ENCODE measurements at places on chromosomes 2 and 18. TPM values are rescaled to one million over a fixed set of nuclear protein-coding genes. Genes with fewer than 3 reads are reported as not detected.

Gene PLCL1
- total RNA-seq, result 1.6 TPM

GRCh38 chr2:214322662-214323061 is 88.2 kb upstream of the VWC2L start:
- no peak for DNase-seq

DNA sequence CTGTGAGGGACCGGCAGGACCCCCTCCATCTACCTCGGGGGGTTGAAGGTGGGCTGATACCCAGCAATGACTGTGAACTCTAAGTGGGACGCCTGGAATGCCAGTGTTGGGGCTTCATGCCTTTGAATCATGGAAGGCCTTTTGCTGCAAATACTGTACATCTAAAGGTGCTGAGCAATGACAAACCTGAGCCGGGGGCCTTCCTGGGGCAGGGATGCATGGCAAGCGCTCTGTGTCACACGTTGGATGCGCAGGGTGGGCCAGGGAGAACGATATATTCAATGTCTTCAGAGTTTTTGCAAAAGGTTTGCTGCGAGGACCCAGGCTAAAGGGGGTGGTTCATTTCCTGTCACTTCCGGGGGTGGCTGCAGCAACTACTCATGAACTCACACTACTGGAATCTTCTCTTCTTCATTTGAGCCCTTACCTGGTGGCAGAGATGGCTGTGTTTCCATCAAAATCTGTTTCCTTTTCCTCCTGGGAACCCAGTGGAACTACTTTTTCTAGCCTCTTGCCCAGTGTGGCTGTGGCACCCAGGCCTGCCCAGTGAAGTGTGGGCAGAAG is 24.1 kb upstream of the INHBB start:
- DNase-seq, result no peak

- DNase-seq, result peak; percentile 41
Observed at GRCh38 chr2:231926761-231927565, 767 bp upstream of the NPPC start.

DNA sequence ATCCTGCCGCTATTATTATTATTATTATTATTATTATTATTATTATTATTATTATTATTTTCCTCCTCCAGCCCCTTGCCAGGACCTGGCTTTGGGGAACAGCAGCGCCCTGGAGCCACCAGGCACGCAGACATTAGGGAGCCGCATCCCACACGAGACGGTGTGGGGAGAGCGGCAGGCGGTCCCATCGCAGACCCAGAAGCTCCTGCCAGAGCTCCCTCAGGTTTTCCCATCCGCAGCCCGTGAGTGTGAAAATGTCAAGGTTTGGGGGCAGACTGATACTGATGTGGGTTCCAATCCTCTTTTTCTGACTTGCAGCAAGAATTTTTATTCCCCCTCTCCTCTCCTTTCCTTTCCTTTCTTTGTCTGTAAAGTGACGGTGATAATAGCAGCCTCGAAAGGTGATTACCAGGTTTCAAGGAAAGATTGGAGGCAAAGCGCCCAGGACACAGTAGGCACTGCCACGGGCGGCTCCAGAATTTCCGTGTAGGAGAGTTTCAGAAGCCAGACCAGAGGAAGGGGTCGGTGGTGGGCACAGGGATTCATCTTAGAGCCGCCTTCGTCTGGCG is 816 bp downstream of the SCTR start:
- DNase-seq, result no peak

DNA sequence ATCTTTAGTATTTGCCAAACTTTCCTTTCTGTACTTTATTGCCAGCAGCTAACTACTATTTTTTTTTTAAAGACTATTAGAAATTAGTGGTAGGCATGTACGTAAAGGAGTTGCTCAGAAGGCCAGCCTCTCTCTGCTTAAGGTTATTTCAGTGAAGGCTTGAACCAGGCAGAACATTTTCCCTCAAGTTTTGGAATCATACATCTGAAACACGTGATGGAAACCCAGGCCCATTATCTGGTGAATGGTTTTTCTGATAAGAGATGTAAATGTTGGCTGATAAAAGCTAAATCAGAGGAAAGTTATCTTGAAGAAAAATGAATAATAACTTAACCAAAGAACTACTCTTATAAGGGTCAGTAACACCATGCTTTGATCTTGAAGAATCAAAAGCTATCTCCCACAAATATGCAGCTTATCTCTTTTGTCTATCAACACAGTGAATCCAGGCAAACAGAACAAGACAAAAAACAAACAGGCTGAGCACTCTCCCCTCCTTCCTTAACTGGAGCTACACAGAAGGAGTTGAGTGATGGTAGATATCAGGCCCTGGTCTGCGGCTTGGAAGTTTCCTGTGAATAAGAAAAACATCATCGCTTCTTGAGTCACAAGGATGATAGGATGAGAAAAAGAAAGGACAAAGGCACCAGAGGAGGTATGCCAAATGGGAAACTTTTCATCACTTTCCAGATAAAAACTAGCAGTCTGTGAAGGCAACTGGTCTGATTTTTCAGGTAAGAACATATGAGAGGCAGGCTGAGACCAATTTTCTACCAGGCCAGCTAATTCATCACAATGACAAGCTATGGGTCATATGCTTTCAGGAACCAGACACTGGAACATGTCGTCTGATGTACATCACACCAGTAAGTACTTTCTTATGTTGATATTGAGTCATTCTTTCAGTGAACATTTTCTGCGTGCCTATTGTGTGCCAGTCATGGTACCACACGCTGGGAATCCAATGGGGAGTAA is 88.4 kb upstream of the STK17B start:
- no peak for DNase-seq

GRCh38 chr2:23509596-23510292 is 124.8 kb downstream of the KLHL29 start:
- no peak for DNase-seq

DNA sequence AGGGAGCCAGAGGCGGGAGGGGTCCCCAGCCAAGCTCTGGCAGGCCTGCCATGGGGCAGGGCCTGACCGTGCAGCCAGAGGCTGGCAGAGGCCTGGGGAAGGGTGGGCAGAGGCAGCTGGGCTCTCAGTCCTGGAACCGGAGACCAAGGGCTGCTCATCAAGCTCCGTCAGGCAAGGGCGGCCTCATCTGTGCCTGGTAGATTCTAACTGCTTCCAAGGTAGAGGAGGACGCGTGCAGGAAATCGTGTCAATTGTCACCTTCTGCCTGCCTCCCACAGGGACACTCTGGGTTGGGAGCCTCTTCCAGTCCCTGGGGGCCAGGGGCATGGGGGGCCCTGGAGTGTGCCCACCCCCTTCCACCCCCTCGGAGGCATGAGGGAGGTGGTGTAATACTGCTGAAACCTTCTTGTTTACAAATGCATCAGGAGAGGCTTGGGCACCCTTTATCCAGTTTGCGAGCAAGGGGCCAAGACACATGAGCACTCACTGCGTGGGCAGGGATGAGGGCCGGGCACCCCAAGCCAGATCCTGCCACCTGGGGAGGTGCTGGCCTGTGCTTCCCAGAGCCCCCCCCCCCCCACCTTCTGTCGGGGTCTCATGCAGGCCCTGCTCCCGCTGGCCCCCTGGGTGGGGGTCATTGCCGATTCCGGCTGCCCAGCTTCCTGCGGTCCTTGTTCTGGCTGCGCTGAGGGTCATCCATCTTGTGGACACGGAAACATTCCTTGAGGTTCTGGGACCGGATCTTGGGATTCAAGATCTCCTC is 9.0 kb downstream of the SNORC start:
- DNase-seq, result no peak

- peak; percentile 16 for DNase-seq
Observed at GRCh38 chr18:71398531-71398930, 1109.7 kb downstream of the SOCS6 start.

GRCh38 chr2:167843217-167843616 is 404.2 kb downstream of the STK39 start:
- DNase-seq, result no peak

- no peak for DNase-seq
Observed at GRCh38 chr2:65358678-65359400, 73.6 kb downstream of the SPRED2 start.

DNA sequence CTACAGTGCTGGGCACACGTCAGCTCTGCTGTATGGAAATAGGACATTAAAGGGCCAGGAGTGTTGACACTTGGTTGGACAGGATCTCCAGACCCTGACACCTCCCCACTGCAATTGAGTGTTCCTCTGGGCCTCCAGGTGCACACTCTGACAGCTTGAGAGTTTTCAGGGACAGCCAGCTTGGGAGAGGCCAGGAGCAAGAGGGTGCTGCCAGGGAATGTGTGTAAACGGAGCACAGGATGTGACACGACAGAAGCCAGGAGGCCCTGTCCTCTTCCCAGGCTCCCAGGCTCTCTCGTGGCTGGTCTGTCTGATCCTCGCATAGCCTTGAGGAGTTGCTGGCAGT is 318.1 kb upstream of the HS6ST1 start:
- no peak for DNase-seq

GRCh38 chr2:24491542-24492420 is 727 bp downstream of the NCOA1 start:
- peak; percentile 76 for DNase-seq

DNA sequence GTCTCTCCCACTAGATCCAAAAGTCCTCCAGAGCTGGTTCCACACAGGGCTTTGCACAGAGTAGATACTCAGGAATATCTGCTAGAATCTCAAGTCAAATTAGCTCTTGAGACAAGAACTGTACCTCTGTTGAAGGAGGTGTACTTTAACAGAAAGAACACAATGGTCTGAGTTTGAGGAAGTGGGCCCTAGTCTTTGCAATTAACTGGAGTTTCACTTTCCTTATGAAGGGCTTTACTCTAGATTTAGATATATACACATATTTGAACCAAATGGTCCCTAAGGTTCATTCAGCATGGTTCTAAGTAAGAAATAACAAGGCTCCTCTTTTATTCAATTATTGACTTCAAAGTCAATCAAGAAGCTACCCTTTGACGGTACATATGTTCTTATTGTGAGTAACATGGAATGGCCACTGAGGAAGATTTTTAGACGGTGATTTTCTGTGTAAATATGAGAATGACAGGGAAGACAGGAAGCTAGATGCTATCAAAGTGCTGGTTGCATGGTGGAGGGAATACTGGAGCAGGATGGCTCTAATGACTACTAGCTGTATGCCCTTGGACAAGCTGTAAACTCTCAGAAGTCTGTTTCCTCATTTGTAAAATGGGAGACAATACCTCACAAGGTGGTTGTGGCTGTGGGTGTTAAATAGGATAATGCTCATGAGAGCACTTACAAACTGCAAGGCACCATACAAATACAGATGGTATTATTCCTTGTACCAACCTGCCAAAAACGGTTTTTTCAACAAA is 73.5 kb upstream of the SERTAD2 start:
- no peak for DNase-seq

Gene MOCOS
- 4.7 TPM for total RNA-seq

- no peak for DNase-seq
Observed at GRCh38 chr2:167279810-167280209, 391.5 kb downstream of the XIRP2 start.

Gene IRS1
- 13.5 TPM for total RNA-seq

DNA sequence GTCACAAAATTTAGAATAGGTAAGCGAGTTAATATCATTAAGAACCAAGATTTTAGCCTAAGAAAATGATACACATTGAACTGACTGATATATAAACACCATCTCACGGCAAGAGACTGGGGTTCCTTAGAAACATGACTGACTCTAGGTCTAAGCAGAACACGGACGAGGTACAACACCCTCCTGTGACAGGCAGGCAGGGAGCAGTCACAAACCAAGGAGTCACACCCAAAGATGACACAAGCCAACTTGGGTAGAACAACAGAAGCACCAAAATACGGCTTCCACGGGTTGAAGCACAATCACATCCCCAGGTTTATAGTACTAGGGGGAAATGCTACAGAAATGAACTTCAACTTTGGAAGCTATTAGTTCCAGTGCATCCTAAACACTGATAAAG is 24.3 kb downstream of the HDLBP start:
- DNase-seq, result no peak

Gene SPATA3
- total RNA-seq, result not detected

Gene IL36G
- not detected for total RNA-seq

- DNase-seq, result no peak
Observed at GRCh38 chr2:71385012-71385411, 53.4 kb downstream of the ZNF638 start.

Gene CDH2
- total RNA-seq, result 11.0 TPM

DNA sequence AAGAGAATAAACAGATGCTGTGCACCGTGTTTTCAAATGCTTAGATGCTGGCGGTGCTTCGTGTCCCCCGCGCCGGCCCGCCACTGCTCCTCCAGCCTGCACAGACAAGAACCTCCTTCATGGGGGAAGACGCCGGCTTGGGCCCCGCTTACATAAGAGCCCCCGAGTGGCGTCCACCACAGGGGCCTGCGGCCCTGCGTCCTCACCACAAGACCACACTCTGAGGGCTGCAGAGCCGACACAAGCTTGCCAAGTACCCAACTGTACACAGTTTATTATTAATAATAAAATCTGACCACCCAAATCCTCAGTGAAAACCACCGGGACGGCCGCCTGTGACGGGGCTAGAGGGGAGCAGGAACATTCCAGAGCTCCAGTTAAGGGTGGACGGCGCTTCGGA is 232.2 kb downstream of the HDAC4 start:
- peak; percentile 18 for DNase-seq

GRCh38 chr2:235746257-235746934 is 252.6 kb downstream of the AGAP1 start:
- DNase-seq, result peak; percentile 63

Gene CFC1B
- total RNA-seq, result not detected

- DNase-seq, result no peak
Observed at GRCh38 chr18:13112982-13113381, 105.6 kb upstream of the LDLRAD4 start.

Gene VWA3B
- 2.7 TPM for total RNA-seq

- no peak for DNase-seq
Observed at GRCh38 chr2:54574860-54575247, 118.7 kb downstream of the SPTBN1 start.

- peak; percentile 62 for DNase-seq
Observed at GRCh38 chr2:74206180-74206688, 7.8 kb downstream of the MTHFD2 start.

Gene GLI2
- total RNA-seq, result 7.3 TPM

DNA sequence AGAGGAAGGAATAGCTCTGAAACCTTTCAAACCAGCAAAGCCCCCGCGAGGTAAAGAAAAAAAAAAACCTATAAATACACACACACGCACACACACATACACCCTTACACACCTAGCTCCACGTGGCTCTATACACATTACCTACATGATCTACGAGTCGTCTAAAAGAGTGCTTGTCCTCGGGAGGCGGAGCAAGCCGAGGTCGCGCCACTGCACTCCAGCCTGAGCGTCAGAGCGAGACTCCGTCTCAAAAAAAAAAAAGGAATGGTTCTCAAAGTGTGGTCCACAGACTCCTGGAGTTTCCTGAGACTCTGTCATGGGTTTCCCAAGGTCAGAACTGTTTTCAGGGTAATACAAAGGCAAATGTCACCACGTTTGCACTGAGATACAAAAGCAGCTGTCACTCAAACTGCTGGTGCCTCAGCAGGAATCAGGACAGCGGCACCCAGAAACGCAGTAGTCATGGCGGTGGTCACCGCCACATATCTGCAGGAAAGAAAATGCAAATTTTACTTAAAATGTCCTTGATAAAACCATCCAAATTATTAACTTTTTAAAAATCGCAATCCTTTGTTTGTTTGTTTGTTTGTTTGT is 130.0 kb upstream of the GPC1 start:
- DNase-seq, result no peak
